ENCODE measurements at places on chromosomes 1 and 21. TPM values are rescaled to one million over a fixed set of nuclear protein-coding genes. Genes with fewer than 3 reads are reported as not detected.

DNA sequence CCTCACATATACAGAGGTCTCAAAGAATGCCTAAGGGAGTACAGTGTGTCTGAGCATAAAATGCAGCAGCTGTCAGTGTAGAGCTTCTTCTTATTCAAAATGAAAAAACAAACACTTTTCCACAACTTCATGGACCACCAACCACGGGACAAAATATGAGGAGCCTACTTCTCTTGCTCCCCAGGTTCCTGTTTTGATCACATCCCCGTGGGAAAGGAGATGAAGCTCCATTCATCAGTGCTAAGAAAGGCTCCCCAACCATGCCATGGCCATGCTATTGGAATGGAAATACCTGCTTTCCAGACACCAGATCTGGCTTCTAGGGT lies 383 bp downstream of the CD48 start:
- DNase-seq: no peak

Gene SPRR2F
- not detected for total RNA-seq

- DNase-seq: peak; percentile 83
Measured at GRCh38 chr1:6538956-6539355, 15.4 kb downstream of the NOL9 start.

DNA sequence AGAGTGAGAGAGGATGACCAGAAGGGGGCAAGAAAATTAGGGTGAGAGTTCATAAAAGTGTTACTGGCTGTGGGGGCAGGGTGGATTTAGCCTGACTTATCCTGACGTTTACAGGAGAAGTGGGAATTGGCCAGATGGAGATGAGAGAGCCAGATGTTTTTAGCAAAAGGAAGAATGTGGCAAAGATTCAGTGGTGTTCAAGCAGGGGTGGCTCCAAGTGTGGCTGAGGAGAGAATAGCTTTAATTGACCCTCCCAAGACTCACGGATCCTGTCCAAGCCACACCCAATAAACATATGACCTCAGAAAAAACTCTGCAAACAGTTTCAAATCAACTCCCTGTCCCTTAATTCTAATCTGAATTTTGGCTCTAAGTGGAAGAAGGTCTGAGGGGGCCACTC lies 35.2 kb upstream of the EDEM3 start:
- no peak for DNase-seq

DNA sequence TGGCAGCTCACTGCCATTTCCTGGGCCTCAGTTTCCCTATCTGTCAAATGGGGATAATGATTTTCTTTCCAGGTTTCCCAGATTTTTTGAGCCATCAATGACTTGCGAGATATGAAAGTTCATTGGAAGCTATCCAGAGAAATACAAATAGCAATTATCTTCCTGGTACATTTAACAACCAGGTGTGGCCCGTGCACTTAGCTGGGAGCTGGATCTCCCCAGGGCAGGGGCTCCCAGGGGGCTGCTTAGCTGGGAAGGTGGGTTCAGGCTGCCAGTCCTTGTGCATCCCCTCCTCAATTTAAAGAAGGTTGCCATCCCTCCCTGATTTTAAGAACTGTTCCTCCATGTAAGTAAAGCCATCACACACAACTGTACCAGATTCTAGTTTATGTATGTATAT lies 3.6 kb upstream of the TMEM54 start:
- DNase-seq: no peak

Gene ORC1
- 9.7 TPM for total RNA-seq
